Activated CD4-positive, alpha-beta T cell treated with anti-CD3 and anti-CD28 coated beads for 36 hours (primary cell): ENCODE measurements at places on chromosomes 12 and 14.

DNA sequence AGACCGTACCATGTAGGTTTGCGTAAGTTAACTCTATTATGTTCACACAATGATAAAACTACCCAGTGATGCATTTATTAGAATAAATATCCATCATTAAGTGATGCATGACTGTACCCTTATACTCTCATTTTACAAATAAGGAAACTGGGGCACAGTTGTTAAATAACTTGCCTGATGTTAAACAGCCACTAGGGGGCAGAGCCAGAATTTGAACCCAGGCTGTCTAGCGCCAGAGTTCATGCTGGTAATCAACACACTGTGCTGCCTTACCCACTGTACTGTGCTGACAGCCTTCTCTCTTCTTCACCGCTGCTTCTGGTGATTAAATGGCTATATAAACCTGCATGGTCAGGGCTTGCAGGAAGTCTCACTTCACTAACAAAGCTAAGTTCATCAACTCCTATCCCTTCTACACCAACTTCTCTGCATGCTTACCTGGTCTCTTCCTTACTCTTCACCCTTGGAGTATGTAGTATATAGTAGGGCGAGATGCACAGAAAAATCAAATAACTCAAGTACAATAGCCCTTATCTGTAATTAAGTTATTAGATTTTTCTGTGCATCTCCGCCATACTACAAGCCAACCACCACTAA is 43.6 kb upstream of the APPL2 start:
- no peak overlapping the region for H3K27ac ChIP-seq
- peak; percentile 59 for DNase-seq
- H3K4me3 ChIP-seq, result no peak overlapping the region
- H3K36me3 ChIP-seq, result no peaks in the 10 kb centered on the region

- no peaks in the 10 kb centered on the region for H3K27me3 ChIP-seq
- peak overlapping the region; percentile 83 for H3K27ac ChIP-seq
- peaks cover 44% of the 10 kb centered on the region for H3K4me1 ChIP-seq
- DNase-seq, result no peak
Observed at GRCh38 chr12:118053071-118053985, 7.7 kb downstream of the WSB2 start.

DNA sequence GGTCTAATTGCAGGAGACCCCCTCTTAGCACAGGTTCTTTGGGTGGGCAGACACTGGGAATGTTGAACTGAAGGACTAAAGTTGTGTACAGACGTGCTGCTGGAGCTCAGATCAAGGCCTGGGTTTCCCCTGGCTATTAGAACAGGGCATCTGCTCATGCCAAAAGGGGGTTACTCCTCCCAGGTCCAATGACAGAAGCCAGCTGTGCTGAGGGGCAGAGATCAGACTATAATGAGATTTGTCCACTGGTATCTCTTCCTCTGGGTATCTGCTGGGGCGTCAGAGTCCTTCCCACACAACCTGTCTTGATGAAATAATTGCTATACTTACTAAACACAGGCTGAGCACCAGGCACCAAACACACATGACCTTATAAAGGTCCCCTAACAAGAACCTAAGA is 42.6 kb downstream of the LTBP2 start:
- H3K27ac ChIP-seq, result no peak overlapping the region
- H3K4me1 ChIP-seq, result peaks cover 27% of the 10 kb centered on the region
- no peak overlapping the region for H3K4me3 ChIP-seq
- H3K27me3 ChIP-seq, result peaks cover 6% of the 10 kb centered on the region
- no peak for DNase-seq
- no peaks in the 10 kb centered on the region for H3K36me3 ChIP-seq

DNA sequence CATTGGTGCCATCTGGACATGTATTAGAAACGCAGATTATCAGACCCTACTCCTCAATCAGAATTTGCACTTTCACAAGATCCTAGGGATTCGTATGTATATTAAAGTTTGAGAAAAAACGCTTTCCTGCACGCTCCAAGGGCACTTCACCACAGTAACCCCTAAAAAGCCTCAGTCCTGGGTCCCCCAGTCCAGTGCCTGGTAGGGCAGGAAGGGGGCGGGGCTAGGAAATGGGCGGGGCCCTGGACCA is 369 bp downstream of the DEPDC4 start:
- DNase-seq, result peak; percentile 96
- H3K27ac ChIP-seq, result peak overlapping the region; percentile 95
- H3K27me3 ChIP-seq, result no peaks in the 10 kb centered on the region
- H3K4me3 ChIP-seq, result peak overlapping the region; percentile 82

- no peaks in the 10 kb centered on the region for H3K36me3 ChIP-seq
- no peak for DNase-seq
- no peak overlapping the region for H3K27ac ChIP-seq
- no peaks in the 10 kb centered on the region for H3K27me3 ChIP-seq
Observed at GRCh38 chr14:90842726-90843125, 26.5 kb upstream of the TTC7B start.

GRCh38 chr12:86261578-86261977 is 5.4 kb upstream of the MGAT4C start:
- no peak overlapping the region for H3K27ac ChIP-seq
- no peaks in the 10 kb centered on the region for H3K27me3 ChIP-seq
- H3K36me3 ChIP-seq, result no peaks in the 10 kb centered on the region
- no peak overlapping the region for H3K4me3 ChIP-seq
- no peak for DNase-seq
